ENCODE measurements at places on chromosomes 13 and 19.
A peak's percentile ranks its signal among the peaks of the same experiment; 100 is the strongest.

- no peak overlapping the region for H3K4me3 ChIP-seq
- H3K36me3 ChIP-seq = peaks cover 21% of the 10 kb centered on the region
- H3K4me1 ChIP-seq = peaks cover 67% of the 10 kb centered on the region
- H3K27me3 ChIP-seq = no peaks in the 10 kb centered on the region
Observed at GRCh38 chr19:19416280-19416679, 10.8 kb downstream of the GATAD2A start.

- H3K4me1 ChIP-seq = peaks cover 4% of the 10 kb centered on the region
- no peak overlapping the region for H3K4me3 ChIP-seq
- no peak overlapping the region for H3K27ac ChIP-seq
Observed at GRCh38 chr13:102729560-102730270, 34.9 kb upstream of the METTL21C start.

DNA sequence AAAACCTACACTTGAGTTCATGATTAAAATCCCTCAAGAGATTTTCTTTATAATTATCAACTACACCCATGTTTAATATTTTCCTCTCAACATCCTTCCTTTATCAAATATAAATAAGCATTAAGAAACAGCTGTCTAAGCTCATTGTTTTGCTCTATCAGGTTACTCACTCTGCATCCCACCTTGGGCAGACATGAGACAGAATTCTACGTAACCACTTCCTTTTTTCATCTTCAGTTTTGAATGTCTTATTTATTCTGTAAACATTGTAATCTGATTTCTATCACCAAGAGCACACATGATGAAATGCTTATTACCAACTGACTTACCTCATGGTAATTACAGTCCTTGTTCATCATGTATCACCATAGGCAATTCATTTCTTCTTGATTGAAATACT is 1256.6 kb upstream of the ATXN8OS start:
- H3K4me3 ChIP-seq = no peak overlapping the region
- H3K4me1 ChIP-seq = no peaks in the 10 kb centered on the region
- H3K27me3 ChIP-seq = no peaks in the 10 kb centered on the region
- no peaks in the 10 kb centered on the region for H3K36me3 ChIP-seq
- no peak overlapping the region for H3K27ac ChIP-seq

DNA sequence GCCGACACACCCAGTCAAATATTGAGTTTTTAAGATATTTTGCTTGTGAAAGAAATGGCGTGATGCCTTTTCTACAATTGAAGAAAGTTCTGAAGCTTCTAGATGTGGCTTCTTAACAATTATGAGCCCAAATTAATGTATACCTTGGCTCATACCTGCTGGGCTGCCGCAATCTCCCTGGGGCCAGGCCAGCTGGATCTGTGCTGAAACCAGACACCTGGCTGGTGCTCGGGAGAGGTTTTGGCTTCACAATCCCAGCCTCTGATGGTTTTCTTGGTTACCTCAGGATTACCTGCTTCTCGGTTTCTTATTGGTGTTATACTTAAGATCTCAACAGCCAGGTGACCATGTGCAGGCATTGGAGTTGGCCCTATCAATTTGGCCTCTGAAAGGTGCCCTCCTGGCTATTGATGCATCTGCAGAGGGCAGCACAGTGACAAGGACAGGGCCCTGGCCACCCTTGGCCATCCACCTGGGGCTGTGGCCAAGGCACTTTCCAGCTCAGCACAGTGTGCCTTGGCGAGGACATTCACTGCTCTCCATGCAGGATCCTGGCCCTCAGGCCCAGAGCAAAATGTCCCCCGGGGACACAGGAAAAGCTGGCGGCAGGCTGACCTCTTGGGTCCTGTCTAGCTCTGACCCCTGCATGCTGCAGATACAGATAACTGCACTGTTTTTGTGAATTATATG is 305.0 kb downstream of the ZNF536 start:
- DNase-seq = no peak
- no peak overlapping the region for H3K27ac ChIP-seq
- H3K4me3 ChIP-seq = no peak overlapping the region
- no peaks in the 10 kb centered on the region for H3K4me1 ChIP-seq
- peaks cover 4% of the 10 kb centered on the region for H3K27me3 ChIP-seq

DNA sequence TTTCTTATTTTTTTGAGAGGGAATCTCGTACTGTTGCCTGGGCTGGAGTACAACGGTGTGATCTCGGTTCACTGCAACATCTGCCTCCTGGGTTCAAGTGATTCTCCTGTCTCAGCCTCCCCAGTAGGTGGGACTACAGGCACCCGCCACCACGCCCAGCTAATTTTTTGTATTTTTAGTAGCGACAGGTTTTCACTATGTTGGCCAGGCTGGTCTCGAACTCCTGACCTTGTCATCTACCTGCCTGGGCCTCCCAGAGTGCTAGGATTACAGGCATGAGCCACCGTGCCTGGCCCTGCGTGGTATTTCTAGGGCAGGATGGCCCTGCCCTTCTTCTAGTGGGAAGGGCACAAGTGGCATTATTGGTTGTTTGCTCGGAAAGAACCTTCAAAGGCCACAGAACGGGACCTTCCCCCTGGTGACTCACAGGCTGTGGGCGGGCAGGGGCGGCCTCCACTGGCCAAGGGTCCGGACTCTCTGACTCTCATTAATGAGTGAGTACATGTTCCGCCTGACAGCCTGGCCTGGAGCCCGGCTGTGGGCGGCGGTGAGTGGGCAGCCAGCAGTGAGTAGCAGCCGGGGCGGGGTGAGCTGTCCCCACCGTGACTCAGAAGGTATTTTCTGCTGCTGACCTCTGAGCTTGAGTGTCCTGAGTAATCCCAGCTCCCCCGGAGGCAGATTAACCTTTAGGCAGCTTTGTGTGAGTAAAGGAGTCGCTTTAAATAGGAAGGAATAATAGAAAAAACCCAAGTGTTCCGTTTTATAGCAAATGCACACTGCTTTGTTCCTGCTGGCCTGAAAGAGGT is 5.1 kb downstream of the DOT1L start:
- peaks cover 24% of the 10 kb centered on the region for H3K36me3 ChIP-seq
- peak; percentile 90 for DNase-seq
- peaks cover 71% of the 10 kb centered on the region for H3K4me1 ChIP-seq
- H3K27me3 ChIP-seq = no peaks in the 10 kb centered on the region
